AG04449 (cell line): ENCODE measurements at places on chromosomes 3 and 15.

DNA sequence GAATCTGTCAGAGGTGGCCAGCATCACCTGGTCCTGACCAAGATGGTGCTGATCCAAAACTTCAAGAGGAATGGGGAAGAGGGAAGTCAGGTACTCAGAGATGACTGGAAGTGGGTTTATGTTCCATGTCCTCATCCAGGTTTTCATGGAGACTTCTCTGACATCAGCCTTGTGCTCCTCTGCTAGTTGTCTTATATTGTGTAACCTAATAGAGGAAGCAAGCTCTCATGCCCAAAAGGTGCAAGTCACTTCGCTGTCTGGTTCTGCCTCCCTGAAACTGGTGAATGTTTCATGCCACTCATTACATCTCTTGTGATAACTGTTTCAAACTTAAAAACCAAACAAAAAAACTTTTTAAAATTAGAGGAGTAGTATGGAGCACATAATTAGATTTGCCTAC lies 127.2 kb upstream of the MANF start:
- no peak for DNase-seq

DNA sequence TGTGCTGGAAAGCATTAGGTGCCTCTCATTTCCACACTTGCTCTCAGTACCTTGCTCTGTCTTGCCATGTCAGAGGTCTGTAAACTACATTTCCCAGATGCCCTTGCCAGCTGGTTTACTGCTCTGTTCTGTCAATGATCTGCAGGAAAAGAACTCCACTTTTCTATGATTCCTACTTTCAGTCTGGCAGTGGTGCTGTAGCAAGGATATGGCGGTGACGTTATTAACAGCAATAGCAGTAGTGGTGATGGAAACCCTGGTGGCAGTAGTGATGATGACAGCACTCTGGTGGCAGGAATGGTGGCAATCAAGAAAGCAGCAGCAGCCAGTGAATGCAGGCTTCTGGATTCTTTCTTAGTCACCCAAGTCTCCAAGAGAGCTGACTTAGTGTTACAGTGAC lies 665.2 kb downstream of the DIPK2A start:
- no peak for DNase-seq

- no peak for DNase-seq
Observed at GRCh38 chr3:190036631-190037030, 84.1 kb downstream of the P3H2 start.

DNA sequence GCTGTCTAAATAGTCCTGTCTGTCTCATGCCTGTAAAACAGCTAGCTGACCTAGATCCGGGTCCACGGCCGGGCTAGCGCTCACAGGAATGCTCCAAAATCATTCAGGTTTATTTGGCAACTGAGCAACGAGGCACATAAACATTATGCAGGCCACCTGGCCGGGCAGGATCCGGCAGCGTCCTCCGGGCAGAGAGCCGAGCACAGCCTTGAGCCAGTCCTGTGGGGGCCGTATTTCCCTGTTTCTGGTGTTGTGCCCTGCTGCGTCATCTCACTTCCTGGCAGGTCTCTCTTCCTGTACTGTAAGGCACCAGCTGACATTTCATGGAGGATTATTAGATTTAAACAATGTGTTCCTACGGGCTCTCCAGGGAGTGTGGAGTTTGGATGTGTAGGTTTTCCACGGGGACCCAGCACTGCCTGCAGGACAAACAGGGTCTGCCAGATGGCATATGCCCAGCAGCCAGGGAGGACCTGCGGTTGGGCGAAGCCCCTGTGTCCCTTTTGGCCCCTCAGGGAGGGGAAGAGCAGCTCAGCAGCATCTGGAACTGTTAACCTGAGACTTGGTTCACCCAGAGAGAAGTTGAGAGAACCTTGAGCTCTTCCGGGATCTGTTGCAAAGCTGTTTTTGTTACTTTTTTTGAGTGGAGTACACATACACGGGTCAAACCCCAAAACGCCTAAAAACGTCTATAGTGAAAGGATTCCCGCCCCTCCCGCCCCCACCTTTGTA lies 16.6 kb upstream of the LRRK1 start:
- peak; percentile 37 for DNase-seq

DNA sequence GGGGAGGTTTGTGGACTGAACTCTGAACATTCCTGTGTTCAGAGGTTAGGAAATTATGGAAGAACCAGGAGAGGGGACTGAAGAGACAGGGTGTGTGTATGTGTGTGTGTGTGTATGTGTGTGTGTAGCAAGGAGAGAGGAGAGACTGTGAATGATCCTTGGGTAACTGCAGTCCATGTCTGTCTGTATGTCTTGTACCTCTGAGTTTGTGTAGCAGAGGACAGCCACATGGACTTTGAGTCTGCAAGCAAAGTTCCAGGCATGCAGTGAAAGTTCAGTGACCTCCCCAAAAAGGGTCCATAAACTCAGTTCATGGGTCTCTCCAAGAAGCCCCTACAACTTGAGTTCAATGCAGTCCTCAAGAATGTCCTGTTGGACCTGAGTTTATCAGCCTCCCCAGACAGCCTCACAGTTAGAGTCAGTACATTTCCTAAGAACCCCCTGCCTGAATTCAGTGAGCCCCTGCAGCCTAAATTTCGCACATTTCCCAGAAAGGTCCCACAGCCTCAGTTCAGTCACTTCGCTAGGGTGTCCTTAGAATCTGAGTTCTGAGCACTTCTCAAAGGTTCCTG lies 28.3 kb upstream of the HERC1 start:
- DNase-seq: no peak
